CD4-positive, alpha-beta T cell treated with Interleukin-15 for 4 hours (primary cell): ENCODE measurements at places on chromosomes 3 and 15.

- no peak for DNase-seq
These were observed 36.3 kb downstream of the PRICKLE2 start for GRCh38 chr3:64188810-64189560.

GRCh38 chr3:113374078-113374477, 67.2 kb downstream of the CFAP44 start:
- DNase-seq = no peak

DNA sequence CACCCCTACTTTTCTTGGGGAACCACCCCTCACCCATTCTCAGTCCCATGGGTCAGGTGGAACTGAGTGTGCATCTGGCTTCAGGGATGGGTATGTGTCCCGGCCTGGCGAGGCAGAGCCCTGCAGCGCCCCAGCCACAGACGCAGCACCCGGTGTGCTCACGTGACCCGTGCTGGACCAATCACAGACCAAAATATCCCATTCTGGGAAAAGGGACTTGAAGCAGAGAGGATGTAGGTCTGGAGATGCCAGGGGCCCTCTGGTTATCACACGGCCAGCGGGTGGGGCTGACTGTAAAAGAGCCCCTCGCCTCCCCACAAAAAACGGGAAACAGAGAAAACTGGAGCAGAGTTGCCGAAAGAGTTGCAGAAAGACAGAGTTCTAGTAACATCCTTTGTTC, 138.0 kb upstream of the RAD18 start:
- DNase-seq = no peak

DNA sequence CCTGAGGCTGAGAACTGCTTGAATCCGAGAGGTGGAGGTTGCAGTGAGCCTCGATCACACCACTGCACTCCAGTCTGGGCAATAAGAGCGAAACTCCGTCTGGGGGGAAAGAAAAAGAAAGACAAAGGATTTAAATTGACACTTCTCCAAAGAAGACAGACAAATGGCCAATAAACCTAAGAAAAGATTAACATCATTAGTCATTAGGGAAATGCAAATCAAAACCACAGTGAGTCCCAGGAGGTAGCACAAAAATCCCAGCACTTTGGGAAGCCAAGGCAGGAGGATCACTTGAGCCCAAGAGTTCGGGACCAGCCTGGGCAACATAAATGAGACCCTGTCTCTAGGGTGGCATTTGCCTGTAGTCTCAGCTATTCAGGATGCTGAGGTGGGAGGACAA, 12.6 kb downstream of the CLPX start:
- DNase-seq = no peak

DNA sequence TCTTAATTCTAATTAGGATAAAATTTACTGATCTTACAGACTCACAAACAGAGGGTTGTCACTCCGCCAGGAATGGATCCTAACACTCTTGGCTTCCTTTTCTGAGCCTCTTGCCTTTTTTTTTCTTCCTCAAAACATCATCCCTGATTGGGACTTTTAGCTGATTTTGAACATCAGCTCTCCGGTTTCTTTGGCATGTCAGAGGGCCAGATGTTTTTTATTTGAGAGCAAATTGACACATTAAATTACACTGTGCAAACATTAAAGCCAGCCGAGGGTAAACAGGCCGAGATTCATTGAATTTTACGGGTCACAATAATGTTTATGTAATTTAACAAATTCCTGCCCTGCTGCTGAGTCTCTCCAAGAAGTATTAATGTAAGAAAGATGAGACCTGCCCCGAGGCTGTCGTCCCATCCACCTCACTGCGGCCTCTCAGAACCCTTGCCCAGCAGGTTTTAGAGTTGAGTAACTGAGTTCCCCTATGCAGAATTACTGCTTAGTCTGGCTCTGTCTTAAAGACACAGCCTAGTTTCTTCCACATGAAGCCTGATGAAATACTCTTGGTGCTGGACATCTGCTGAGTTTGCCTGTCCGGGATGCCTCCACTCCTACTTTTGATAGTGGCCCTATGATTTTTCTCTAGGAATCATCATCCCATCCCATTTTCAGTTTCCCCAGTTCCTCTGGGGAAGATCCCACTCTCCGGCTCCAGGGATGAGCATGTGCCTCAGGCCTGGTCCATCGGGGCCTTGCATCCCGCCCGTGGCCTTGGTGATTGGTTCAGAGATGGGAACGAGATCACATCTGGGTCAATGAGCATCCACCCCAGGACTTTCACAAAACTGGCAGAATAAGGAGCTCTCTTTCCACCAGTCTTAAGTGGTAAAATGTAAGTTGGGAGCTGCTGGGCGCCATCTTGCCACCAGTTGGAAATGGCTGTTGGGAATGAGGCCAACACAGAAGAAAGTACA, 226.6 kb upstream of the TLE3 start:
- no peak for DNase-seq

DNA sequence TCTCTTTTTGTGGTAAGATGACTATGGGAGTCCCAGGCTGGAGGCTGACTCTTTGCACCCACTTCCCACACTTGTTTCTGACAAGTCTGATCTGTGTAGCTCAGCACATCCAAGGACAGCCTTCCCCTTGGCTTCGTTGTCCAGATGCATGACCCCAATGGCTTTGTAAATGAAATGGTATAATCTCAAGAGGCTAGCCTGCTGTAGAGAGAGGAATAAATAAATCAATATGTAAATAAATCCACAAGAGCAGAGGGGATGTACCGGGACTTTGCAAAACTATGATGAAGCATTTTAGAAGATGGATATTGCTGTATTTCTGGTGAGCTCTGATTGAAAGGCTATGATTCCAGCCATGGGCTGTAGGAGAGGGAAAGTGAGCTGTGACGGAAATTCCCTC, 79.9 kb upstream of the NEO1 start:
- DNase-seq = no peak

- no peak for DNase-seq
These were observed 137.8 kb upstream of the ADAMTS9 start for GRCh38 chr3:64825404-64826120.
